GM20000 (cell line): ENCODE measurements at places on chromosomes 5 and 9.

- DNase-seq, result no peak
These were observed 27.0 kb downstream of the SLC25A25 start for GRCh38 chr9:128094950-128095544.

DNA sequence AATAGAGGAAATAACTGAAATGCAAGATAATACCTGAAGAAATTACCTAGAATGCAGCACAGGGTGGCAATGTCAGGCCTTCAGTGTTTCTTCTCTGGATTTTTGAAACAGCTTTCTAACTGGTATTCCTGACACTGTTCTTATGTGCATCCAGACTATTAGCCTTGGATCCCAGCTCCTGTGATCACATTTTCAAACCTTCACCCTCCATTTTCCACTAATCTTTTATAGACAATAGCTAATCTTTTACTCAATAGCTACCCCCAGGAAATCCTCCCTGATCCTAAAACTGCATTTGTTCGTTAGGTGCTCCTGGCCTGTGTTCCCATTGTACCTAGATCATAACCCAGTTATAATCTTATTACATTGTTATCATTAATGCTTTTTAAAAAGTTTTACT lies 101.5 kb upstream of the DHFR start:
- DNase-seq, result no peak

DNA sequence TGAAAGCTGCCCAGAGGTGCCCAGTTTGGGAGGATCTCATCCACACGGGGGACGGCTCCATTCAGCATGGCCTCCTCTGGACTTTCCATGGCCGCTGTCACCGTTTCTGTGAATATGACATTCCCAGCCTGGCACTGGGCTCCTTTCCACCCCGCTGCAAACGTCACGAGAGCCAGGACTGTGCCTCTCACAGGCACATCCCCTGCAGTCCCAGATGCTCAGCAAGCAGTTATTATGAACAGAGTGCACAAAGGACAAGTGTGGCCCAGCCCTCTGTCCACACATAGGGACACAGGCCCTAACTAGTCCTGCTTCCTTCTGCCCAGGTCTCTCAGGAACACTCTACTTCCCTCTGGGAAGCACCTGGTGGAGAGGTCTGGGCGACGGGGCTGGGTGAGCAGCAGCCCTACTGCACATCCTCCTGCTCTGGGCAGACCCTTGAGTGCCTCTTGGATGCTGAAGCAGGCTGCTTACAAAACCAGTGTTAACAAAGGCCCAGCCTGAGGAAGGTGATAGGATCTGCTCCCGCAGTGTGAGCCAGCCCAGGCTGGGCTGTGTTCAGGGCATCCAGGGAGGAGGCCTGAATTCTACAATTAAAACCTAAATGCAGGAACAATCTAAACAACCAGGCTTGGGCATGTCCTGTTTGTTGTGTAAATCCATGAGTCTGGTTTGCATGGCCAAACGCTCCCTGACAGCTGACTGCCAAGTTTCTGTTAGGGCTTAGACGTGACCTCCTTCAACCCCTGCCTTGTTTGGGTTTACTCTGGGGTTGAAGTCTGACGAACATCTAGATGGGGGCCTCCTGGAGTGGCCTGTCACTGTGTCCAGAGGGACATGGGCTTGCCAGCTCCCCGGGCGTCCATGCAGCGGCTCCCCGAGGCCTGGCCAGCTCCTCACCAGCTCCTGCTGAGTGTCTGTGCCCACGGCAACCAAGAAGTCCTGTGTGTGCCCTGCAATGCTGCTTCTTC lies 269.8 kb downstream of the GADD45G start:
- DNase-seq, result no peak

DNA sequence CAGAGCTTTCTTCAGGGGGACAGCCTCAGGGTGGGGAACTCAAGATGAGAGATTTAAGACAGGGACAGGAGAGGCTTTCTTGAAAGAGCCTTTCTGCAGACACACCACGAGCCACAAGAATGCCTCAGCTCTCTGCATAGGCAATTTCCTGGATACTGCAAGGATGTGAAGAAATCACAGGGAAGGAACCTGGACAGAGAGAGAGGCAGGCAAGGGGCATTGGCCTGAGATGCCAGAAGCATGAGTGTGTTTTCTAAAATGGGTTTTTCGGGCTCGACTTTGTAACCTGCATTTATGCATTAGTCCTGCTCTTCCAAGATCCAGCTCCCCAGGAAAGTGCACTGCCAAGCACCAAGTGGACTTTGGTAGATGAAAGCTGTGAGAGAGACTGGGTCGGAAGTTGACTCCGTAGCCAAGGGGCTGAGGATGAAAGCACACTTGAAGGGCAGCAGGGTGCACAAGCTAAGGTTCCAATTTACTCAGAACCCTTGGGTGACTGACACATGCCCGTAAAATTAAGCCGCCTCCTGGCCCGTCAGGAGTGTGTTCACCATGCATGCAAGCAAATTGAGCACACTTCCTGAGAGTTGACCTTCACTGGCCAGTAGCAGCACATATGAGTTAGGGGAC lies 90.9 kb downstream of the CFAP90 start:
- no peak for DNase-seq

DNA sequence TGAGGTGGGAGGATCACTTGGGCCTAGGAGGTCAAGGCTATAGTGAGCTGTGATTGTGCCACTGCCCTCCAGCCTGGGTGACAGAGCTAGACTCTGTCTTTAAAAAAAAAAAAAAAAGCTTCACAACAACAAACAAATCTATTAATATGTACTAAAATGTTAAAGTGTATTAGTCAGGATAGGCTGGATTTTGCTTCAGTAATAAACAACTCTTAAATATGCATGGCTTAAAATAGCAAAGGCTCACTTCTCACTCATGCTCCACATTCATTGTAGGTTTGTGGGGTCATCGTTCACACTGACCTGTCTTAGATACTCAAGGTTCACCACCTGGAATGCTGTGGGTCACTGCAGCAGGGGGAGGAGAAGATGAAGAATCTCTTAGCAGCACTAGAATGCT lies 33.8 kb upstream of the COL15A1 start:
- no peak for DNase-seq

GRCh38 chr5:92409134-92409533 lies 1026.0 kb upstream of the ARRDC3 start:
- no peak for DNase-seq

DNA sequence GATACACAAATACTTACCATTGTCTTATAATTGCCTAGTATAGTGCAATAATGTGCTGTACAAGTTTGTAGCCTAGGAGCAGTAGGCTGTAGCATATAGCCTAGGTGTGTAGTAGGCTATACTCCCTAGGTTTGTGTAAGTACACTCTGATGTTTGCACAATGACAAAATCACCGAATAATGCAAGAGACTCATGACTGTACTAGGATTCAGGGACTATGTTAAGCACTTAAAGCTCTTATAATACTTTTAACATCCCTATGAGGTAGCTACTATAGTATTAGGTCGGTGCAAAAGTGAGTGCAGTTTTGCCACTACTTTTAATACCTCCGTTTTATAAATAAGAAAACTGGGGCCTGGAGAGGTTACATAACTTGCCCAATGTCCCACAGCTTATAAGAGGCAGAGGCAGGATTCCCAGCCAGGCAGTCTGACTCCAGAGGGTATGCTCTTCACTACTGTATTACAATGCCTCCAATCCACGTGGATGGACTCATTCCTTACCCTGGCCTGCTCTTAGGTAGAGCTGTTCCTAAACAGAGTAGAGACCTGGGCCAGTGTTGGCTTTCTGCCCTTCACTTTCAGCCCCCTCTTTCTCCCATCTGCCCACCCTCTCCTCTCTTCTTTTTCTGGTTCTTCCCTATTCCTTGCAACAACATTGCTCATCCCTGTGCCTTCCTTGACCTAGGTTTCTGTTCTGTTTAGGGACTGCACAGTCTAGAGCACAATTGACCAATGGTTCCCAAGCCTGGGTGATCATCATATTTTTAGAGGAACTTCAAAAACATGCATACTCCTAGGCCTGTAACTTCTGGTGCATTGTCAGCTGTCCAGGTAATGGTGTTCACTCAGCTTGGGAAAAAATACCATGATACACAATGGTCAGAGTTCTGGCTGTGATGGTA lies 114.0 kb downstream of the CARTPT start:
- no peak for DNase-seq

GRCh38 chr5:100537946-100538345 lies 2.8 kb downstream of the FAM174A start:
- DNase-seq, result no peak

DNA sequence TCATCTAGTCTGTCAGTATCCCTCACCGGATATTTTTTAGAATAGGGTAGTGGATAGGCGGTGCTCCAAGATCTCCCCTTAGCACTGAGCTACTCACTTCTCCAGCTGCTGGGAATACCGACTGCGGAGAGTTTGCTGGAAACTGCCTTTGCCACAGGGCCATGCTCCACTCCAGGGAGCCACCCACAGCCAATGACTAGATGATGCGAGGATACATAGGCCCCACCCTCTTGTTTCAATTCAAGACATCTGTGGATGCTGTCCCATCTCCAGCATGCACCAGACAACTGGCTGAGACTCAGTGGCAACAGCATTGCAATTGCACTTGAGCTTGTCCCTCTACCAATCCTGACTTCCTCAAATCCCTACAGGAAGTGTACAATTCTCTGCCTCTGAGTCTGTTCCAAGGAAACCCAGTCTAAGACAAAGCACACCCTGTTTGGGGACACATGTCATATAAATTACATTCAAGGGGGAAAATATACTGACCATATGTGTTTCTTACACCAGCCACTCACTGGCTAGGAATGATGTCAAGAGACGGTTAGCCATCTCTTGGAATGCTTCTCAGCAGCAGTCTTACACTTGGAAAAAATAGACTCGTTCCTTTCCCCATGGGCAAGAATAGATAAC lies 312.6 kb upstream of the KIF2A start:
- DNase-seq, result no peak

DNA sequence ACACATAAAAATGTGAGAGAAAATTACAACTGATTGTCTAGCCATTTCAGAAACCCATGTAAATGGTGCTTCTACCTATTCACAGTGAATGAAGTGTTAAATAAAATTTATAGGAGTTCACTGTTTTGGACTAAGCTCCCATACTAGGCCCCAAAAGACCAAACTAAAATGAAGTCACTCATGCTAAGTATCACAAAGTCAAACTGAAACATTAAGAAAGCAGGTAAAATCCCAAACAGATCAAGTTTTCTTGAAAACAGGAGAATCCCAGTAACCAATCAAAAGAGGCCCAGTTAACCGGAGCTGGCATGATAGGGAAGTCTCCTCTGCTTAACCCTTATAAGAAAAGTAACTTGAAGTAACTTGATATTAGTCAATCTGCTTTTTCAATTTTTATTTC lies 35.2 kb upstream of the MYOT start:
- DNase-seq, result no peak

DNA sequence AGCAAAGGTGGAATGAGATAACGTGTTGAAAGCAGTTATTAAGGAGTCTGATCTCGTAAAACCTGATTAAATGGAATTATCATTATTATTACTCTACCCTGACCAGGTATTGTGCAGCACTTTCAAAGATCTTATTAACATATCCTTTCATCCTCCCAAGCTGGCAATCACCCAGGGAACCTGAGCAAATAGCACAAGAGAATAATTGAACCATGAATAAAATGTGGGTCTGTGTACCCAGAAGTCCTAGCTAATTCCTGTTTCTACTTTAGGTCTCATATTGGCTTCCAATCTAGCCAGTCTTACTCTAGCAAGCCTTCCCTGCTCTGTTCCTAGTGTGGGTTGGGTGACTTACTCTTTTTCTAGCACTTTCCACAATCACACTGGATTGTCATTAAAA lies 162.2 kb upstream of the STK32A start:
- no peak for DNase-seq

DNA sequence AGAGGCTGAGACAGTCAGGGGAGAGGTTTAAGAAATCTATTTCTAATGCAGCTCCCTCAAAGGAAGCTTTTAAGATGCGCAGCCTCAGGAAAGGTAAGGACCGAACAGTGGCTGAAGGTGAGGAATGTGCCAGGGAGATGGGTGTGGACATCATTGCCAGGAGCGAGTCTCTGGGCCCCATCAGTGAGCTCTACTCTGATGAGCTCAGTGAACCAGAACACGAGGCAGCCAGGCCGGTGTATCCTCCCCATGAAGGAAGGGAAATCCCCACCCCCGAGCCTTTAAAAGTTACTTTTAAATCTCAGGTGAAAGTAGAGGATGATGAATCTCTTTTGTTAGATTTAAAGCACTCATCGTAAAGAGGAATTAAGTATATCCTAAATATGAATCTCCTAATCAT lies 8.2 kb downstream of the CAVIN4 start:
- no peak for DNase-seq

DNA sequence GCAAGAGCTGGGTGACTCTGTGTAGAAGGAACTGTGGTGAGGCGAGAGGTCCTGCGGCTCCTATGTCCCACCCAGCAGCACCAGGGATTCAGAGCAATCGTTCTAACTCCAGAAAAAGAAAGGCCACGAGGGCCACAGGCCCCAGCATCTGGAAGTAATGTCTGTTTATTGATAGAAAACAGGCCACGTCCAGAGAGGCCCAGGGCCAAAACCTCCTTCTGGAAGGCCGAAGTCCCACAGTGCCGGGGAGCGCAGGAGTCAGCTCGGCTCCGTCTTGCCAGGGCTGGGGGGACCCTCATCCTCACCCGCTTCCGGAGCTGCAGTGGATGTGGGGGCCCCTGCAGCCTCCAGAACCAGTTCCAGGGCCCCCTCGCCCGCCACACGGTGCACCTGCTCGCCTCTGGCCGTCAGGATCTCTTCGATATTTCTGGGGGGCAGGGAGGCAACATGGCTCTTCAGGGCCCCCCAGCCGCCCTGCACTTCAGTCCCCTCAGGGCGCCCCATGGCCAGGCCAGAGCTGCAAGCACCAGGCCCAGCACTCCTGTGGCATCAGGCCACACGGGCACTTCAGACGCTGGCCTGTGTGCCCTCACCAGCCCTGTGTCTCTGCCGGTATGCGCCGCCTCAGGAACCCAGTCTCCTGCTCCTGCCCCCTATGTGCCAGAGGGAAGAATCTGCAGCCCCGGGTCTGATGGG lies 1.6 kb downstream of the DNLZ start:
- no peak for DNase-seq

GRCh38 chr5:100667161-100667630 lies 132.0 kb downstream of the FAM174A start:
- DNase-seq, result no peak

DNA sequence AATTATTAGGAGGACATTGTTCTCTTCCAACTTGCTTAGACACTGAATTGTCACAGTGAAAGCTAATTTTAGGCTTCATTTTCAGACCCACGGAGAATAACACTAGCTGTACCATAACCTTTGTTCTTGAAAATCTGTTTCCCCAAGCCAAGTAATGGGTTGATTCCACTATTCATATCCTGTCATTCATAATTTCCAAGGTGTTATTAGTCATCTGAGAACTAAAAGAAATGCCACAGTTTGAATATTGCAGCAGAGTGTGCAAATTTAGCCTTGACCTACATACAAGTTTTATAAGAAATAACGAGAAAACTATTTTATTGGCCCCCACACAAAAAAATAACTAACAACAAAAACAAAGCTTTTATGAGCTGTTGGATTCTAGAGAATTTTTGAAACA lies 148.5 kb upstream of the TYRP1 start:
- no peak for DNase-seq
